Dermis blood vessel endothelial cell (primary cell): ENCODE measurements at places on chromosomes 7 and 10. TPM values are rescaled to one million over a fixed set of nuclear protein-coding genes. Genes with fewer than 3 reads are reported as not detected.

The DBF4 gene
- total RNA-seq = 13.8 and 28.6 TPM in 2 replicates

The EXOSC1 gene
- total RNA-seq = 29.4 and 35.7 TPM in 2 replicates

The NEUROD6 gene
- total RNA-seq = not detected in 2 replicates

The BLNK gene
- not detected in 2 replicates for total RNA-seq

The STAM gene
- 12.9 and 22.4 TPM in 2 replicates for total RNA-seq

The JCAD gene
- total RNA-seq = 74.7 and 96.4 TPM in 2 replicates

The NRP1 gene
- total RNA-seq = 178 and 209 TPM in 2 replicates

The AIMP2 gene
- 61.3 and 62.3 TPM in 2 replicates for total RNA-seq

The TMEM270 gene
- total RNA-seq = not detected in 2 replicates

The CNPY1 gene
- not detected in 2 replicates for total RNA-seq

The GARIN1A gene
- total RNA-seq = 0.14 and 0.17 TPM in 2 replicates

The ITGA8 gene
- total RNA-seq = 0.23 and 0.34 TPM in 2 replicates

The NEUROG3 gene
- not detected in 2 replicates for total RNA-seq
